ENCODE measurements at places on chromosomes 1 and 21.

GRCh38 chr21:46125846-46126301 lies 28.0 kb downstream of the COL6A2 start:
- no peak for DNase-seq

- DNase-seq: no peak
Observed at GRCh38 chr21:38955495-38955894, 149.8 kb downstream of the ETS2 start.

- no peak for DNase-seq
Observed at GRCh38 chr1:198903621-198904020, 264.8 kb downstream of the PTPRC start.

- no peak for DNase-seq
Observed at GRCh38 chr1:41766041-41766440, 152.7 kb downstream of the HIVEP3 start.

GRCh38 chr1:210070531-210070930 lies 132.5 kb downstream of the SYT14 start:
- no peak for DNase-seq

- DNase-seq: no peak
Observed at GRCh38 chr1:193841857-193842256, 655.4 kb upstream of the B3GALT2 start.

DNA sequence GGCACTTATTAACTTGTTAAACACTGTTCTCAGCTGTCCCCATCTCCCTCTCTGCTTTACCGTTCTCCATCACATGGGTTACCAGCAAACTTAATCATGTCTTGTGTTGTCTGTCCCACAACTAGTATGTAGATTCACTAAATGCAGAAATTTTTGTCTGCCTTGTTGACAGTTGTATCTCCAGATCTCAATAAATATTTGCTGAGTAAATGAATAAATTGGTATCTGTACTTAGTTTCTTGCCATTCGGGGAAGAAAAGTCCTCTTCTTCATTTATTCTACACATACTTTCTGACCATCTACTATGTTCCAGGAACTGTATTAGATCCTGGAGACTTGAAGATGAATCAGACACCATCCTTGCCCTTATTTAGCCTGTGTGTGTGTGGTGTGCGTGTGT lies 97.9 kb downstream of the KCND3 start:
- no peak for DNase-seq

Measured in NCI-H526 (cell line).